Right ventricle myocardium inferior (tissue), 1 donor: ENCODE measurements at places on chromosomes 12 and 14. TPM values are rescaled to one million over a fixed set of nuclear protein-coding genes. Genes with fewer than 3 reads are reported as not detected.
A peak's percentile ranks its signal among the peaks of the same experiment; 100 is the strongest.

Gene PTGR2
- 32.8 TPM for total RNA-seq

Gene CDKL1
- 3.3 TPM for total RNA-seq

Gene ADCY4
- 27.3 TPM for total RNA-seq

Gene KSR2
- not detected for total RNA-seq

Gene ANO2
- 19.5 TPM for total RNA-seq

Gene GALNT16
- 94.9 TPM for total RNA-seq

Gene DNAJC22
- not detected for total RNA-seq

Gene JDP2
- 27.2 TPM for total RNA-seq

Gene ADSS1
- 191 TPM for total RNA-seq

Gene EFS
- 4.0 TPM for total RNA-seq

Gene MFAP5
- total RNA-seq = 56.0 TPM

Gene LUM
- 54.9 TPM for total RNA-seq

Gene NGDN
- total RNA-seq = 19.8 TPM

DNA sequence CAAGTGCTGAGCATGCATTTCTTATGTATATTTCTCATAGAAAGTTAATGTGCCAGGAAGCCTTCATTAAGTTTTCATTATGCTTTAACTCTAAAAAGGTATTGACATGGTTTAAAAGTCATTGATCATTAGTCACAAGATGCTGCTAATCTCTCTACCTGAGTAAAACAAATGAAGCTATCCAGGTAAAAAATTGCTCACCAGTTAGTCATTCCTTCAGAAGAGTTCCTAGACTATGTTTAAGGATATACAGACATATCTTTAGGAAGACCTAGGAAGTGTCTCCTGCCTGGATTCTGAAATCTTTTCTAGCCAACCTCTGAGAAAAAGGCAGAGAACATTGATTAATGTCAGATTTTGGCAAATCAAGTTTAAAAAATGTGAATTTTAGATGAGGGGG lies 274.2 kb downstream of the PDZRN4 start:
- DNase-seq = no peak

DNA sequence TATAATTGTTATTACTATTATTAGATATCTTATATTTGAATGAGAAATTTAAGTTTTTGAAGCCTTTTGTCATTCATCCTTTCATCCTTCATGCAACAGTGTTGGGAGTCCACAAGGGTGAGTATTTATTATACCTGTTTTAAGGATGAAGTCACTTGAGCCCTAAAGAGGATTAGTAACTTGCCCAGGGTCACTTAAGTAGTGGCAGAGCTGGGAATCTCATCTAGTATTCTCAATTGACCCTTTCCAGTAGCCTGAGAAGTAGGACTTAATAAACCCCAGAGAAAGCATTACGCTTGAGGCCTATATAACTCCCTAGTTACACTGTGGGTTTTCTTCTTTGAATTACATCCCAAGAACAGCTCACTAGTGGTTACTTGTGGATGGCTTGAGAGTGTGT lies 119.8 kb downstream of the SRGAP1 start:
- no peak for DNase-seq

DNA sequence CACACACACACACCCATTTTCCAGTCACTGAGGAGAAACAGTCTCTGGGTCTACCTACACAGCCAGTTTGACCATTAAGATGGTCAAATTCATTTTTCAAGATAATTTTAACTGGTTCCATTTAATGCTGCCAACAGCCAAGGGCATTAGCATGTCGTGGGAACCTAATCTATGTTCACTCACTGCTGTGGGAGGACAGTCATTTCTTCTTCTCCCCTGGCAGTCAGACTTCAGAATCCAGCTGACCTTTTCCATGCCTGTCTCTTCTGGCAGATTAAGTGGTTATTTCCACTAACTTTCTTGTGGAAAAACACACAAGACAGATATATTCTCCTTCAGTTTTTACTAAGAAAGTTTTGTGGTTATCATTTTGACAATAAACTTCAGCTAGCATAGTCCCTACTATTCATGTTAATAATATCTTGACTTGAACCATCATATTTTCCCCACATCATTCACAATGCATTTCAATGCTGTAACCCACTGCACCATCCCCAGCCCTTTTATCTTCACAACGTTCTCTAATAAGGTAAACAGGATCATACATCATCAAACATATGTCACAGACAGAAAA lies 82.2 kb downstream of the DAD1 start:
- no peak for DNase-seq

DNA sequence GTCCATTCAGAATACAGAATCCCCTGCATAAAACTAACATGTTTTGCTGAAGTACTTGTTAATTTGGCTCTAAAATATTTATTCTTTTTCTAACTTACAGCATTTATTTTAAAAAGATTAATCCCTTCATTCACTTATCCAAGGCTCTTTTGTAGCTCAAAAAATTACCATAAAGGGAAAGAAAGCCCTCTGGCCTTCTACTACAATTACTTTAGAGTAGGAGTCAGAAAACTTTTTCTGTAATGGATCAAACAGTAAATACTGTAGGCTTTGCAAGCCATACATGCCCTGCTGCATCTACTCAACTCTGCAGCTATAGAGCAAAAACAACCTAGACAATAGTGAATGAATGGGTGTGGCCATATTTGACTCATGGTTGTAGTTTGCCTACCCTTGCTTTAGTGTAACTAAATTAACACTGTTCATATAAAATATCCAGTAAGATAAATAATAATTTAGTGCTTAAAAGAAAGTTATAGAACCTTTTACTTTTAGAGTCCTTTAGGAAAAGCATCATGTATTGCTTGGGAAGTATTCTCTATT lies 74.2 kb upstream of the ZFP36L1 start:
- no peak for DNase-seq

DNA sequence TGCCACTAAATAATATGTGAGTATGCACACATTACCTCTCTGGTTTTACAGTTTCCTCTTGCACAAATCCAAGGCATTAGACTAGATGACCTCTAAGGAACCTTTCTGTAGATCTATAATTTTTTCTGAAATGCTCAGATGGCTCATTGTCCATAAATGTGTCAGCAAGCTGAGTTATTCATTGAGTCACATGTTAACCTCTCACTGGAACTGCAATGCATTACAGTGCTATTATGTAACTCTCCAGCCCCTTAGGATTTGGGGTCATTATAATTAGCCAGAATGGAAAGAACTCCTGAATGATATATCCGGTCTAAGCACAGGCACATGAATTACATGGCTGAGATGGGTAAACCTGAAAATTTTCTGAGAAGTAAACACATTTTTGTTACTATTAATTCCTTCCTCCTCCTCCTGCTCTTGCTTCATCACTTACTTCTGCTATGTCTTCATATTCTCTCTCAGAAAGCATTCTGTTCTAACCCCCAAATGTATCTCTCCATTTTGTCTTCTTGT lies 20.3 kb upstream of the DRAM1 start:
- no peak for DNase-seq

GRCh38 chr12:51590347-51591015 lies 552 bp upstream of the SCN8A start:
- peak; percentile 68 for DNase-seq

DNA sequence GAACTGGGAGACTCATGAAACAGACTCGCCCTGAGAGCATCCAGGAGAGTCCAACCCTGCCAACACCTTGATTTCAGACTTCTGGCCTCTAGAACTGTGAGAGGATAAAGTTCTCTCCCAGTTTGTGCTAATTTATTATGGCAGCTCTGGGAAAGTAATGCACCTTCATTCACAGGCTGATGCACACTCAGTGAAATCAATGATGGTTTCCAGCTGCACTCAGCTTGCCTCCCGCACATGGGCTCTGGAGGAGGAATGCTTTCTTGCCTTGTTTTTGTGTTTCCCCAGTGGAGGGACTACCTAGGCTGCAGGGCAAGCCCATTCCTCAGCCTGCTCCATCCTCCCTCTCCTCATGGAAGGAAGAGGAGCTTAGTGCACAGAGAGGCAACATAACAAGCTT lies 45.7 kb downstream of the TMEM132C start:
- no peak for DNase-seq

DNA sequence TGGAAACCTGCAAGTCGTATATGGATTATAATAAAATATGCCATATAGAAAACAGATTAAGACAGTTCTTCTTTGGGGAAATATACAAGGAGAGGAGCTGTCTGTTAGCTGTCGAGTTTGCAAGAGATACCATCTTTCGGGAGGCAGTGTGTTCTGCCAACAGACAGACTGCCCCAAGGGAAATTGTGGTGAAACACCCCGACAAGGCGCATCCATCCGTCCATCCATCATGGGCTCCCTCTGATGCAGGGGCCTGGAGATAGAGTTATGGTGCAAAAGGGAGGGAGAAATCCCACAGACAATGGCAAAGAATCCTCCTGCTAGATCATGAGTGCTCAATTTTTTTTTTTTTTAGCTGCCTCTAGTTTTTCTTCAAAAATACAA lies 156.3 kb downstream of the DPF3 start:
- no peak for DNase-seq

DNA sequence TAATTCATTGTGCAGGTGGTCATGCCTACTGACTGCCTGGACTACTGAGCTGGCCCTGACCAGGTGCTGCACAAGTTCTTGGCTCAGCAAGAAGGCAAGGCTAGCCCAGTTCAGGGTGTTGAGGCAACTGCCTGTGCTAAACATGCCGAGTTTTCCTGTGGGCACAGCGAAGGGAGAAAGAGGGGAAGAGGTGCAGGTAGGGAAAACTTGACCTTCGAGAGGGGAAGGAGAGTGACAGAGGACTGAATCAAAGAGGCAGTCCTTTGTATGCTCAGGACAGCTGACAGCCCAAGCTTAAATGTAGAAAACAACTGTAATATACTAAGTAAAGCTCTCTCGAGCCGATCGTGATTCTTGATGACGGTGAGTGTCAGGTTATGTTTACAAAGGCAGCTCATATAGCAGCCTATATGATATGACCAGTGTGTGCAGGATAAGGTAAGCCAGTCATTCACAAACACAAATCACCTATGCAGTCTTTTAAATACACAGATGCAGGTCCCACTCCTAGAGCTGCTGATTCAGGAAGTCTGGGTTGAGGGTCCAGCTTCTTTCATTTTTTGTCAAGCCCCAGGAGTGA lies 2.6 kb downstream of the IRAK3 start:
- DNase-seq = no peak

- no peak for DNase-seq
These were observed 344.1 kb upstream of the PDE3A start for GRCh38 chr12:20024194-20024593.

GRCh38 chr12:56266693-56267442 lies at the start of gene COQ10A:
Gene COQ10A (plus strand): TSS chr12:56266942. CDS start chr12:56267119, 177 bp downstream.
- DNase-seq = peak; percentile 94

DNA sequence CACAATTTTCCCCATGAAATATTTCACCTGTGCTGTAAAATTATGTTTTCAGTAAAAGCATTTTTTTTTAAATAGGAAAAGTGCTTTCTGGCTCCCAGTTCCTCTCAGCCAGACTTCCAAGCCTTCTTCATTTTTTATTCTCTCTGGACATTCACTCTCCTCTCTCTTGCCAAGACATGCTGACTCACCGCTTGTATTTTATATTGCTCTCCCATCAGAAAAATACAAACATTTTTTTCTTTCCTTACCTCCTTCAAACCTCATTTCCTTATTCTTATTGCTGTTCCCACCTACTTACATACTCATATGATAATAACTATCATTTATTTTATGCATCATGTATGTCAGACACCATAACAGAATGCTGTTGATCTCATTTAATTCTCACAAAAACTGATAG lies 37.7 kb upstream of the ZNF641 start:
- DNase-seq = no peak

DNA sequence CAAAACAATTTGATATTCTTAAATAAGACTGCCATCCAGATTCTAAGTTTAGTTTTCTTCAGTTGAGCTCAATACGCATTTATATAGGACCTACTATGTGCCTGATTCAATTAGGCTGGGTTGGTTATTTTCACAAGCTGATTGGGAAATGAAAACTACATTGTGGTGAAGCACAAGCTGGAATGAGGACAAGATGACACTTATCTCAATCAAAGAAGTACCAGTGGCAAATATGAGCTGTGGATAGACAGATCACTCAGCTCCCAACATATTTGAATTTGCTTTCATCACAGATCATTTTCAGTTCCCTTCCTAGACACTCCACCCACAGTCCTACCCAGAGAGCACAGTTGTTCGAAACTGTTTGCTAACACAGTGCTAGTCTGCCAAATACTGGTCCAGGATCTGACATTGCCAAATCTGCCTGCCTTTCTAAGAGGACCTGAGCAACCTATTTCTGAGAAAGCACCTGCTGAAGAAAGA lies 74.7 kb downstream of the LLPH start:
- DNase-seq = no peak

- DNase-seq = no peak
These were observed 1.4 kb downstream of the PCNX4 start for GRCh38 chr14:60093080-60093479.

DNA sequence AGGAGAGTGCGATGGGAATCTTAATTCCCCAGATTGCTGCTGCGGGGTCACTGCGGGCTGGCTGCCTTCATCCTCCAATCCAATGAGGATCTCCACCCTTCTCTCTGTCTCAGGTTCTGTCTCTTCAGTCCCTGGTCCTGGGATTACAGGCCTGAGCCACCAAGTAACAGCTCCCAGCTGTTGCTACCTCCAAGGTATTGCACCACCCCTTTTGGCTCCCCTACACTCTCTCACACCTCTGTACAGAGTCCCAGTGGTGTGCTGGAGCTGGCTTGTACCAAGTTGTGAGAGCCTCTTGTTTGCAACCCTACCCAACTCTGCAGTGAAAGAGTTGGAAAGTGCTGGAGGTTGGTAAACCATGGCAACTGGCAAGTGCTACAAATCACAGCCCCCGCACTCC lies 10.0 kb upstream of the RILPL1 start:
- no peak for DNase-seq

- no peak for DNase-seq
These were observed 6.9 kb downstream of the DUSP6 start for GRCh38 chr12:89345376-89345775.

DNA sequence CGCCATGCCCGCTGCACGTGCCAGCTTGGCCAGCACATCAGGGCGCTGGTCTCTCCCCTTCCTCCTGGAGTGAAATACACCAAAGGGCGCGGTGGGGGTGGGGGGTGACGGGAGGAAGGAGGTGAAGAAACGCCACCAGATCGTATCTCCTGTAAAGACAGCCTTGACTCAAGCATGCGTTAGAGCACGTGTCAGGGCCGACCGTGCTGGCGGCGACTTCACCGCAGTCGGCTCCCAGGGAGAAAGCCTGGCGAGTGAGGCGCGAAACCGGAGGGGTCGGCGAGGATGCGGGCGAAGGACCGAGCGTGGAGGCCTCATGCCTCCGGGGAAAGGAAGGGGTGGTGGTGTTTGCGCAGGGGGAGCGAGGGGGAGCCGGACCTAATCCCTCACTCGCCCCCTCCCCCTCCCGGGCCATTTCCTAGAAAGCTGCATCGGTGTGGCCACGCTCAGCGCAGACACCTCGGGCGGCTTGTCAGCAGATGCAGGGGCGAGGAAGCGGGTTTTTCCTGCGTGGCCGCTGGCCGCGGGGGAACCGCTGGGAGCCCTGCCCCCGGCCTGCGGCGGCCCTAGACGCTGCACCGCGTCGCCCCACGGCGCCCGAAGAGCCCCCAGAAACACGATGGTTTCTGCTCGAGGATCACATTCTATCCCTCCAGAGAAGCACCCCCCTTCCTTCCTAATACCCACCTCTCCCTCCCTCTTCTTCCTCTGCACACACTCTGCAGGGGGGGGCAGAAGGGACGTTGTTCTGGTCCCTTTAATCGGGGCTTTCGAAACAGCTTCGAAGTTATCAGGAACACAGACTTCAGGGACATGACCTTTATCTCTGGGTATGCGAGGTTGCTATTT lies 914 bp upstream of the CCND2 start:
- DNase-seq = peak; percentile 77

GRCh38 chr12:96308881-96309280 lies 91.4 kb downstream of the CDK17 start:
- DNase-seq = no peak
